Fibroblast of the aortic adventitia (primary cell): ENCODE measurements at places on chromosomes 7 and 10. TPM values are rescaled to one million over a fixed set of nuclear protein-coding genes. Genes with fewer than 3 reads are reported as not detected.
A peak's percentile ranks its signal among the peaks of the same experiment; 100 is the strongest.

DNA sequence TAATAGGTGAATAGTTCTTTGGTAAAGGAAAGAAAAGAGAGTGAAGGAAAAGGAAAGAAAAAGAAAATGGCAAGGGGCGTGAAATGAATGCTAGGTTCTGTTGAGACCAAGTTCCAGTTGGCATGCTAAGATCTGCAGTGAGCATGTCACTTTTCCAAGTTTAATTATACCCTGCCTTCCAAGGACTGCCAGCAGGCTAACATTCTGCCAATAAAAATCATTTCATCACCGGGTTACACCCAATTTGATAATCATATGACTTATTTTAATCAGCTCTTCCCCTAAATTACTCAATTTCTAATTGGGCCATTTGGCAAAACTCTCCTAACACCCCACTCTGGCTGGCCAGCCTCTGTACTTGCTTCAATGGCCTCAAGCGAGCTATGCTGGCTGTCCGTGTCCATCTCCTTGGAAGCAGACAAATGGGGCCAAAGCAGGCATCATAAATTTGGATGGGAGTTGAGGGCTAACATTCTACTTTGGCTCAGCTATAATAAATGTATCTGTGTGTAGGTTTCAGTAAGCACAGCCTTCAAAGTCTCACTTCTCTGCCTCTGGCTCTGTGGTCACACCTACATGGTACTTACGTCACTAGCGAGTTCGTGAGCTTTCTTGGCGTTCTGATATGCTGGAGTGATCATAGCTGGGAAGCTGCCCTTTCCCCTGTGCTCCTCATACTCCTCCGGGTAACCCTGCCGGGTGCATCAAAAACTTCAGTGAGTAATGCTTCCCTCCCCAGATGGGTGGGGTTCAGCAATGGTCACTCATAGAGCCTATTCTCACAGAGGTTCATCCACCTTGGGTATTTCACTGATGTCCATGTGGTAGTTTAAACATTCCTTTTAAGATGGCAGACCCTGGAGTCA lies 17.3 kb downstream of the NRAP start:
- DNase-seq, result peak; percentile 37

The FAM180A gene
- 2.5 and 71.0 TPM in 2 replicates for total RNA-seq

GRCh38 chr7:27139334-27140125 lies 4.0 kb downstream of the HOXA5 start:
- DNase-seq, result no peak

- DNase-seq, result no peak
Measured at GRCh38 chr7:146185844-146186243, 69.2 kb downstream of the CNTNAP2 start.

DNA sequence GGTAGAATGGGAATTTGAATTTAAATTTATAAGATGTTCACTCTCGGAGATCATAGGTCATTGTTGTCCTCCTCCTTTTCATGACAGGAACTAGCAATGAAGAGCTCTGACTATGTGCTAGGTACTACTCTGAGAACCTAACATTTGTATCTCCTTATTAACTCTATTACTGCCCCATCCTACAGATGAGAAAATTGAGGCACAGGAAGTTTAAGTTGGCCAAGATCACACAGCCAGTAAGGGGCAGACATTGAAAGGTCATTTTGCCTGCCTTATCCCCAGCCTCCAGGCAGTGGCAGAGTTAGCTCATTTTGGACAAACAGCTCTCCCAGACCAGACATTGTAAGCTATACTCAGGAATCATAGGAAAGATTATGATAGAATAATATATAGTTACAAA lies 6.0 kb downstream of the SRGN start:
- DNase-seq, result peak; percentile 56

The PNLIPRP2 gene
- not detected in 2 replicates for total RNA-seq

DNA sequence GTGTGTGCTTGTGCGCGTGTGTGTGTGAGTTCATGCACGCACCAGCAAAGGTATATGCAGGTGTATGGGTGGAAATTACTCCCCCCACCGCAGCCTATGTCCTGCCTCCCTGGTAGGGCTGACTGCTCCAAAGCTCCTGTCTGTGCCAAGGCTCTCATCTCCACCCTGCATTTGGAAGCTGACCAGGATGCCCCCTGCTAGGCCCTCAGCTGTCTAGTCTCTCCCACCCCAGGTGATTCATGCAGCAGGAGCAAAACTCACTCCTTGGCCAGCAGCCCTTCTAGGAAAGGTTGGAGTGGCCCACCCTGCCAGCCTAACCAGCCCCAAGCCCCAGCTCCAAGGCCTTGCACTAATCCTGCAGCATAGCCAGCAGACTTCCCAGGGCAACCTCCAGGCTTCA lies 148.4 kb downstream of the GRID1 start:
- no peak for DNase-seq

The DENND2A gene
- total RNA-seq, result 10.8 and 17.7 TPM in 2 replicates

GRCh38 chr7:80284855-80285254 lies 150.2 kb downstream of the GNAI1 start:
- peak; percentile 80 for DNase-seq

DNA sequence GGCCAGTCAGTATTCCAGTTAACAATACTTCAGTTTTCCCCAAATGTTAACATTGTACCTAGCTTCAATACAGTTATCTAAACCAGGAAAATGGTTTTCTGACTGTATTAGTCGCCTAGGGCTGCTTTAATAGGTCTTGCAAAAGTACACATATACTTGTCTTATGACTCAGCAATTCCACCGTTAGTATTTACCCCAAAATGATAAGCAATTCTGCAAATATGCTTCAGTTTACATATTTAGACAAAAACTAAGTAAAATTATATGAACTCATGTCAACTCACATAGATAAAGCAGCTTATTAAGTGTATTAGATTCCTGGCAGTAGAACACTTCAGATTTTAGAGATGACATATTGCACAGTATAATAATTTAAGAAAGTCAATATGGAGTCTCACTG lies 363.3 kb downstream of the ARL4A start:
- DNase-seq, result peak; percentile 89

The GRM3 gene
- not detected in 2 replicates for total RNA-seq

GRCh38 chr7:145478541-145478940 lies 638.1 kb upstream of the CNTNAP2 start:
- DNase-seq, result no peak

The ATOH7 gene
- not detected in 2 replicates for total RNA-seq
